ENCODE measurements at places on chromosomes 1 and 21. TPM values are rescaled to one million over a fixed set of nuclear protein-coding genes. Genes with fewer than 3 reads are reported as not detected.

DNA sequence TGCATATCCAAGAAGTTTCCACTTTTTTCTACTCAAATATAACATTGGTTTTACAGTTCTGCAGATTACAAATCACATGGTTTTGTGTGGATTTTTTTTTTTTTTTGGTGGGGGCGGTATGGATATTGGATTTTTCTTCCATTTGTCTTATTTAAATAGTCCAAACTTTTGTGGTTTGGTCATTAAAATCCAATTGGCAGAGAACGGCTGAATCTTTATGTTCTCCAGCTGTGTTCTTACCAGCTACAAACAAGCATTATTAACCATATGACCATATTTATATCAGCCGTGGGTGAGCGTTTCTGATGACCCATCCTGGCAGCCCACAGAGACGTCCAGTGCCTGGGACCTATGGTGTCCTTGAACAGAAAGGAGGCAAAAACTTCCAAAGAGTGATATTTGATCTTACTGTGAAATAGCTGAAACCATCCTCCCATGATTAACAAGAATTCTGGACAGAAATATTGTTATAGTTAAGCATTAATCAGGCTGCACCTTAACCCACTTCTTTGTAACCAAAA lies 200.4 kb downstream of the LYPLAL1 start:
- H3K4me1 ChIP-seq = no peaks in the 10 kb centered on the region
- H3K36me3 ChIP-seq = no peaks in the 10 kb centered on the region
- H3K4me3 ChIP-seq = no peak overlapping the region
- H3K27ac ChIP-seq = no peak overlapping the region

- peaks cover 31% of the 10 kb centered on the region for H3K27me3 ChIP-seq
- no peaks in the 10 kb centered on the region for H3K36me3 ChIP-seq
- peak; percentile 48 for DNase-seq
- peak overlapping the region; percentile 69 for H3K4me3 ChIP-seq
- peaks cover 19% of the 10 kb centered on the region for H3K4me1 ChIP-seq
Measured at GRCh38 chr1:1039145-1039910, 19.4 kb downstream of the AGRN start.

DNA sequence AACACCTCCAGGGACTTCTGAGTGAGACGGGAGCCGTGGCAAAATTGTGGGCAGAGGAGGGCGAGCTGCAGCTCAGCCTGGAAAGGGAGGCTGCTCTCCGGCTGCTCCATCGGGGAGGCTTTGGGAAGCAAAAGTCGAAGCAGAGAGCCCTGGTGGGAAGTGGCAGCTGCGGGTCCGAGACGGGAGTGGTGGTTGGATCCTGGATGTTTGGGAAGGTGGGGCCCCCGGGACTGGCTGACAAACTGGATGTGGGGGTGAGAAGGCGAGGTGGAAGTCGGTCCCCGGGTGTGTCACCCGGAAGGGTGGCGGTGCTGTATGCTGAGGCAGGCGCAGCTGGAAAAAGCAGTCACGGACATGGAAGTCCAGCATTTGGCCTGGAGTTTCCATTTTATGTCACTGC lies 52.1 kb downstream of the KCNAB2 start:
- H3K4me3 ChIP-seq = no peak overlapping the region
- H3K27me3 ChIP-seq = no peaks in the 10 kb centered on the region
- no peak for DNase-seq
- H3K36me3 ChIP-seq = peaks cover 37% of the 10 kb centered on the region
- H3K27ac ChIP-seq = no peak overlapping the region
- H3K4me1 ChIP-seq = no peaks in the 10 kb centered on the region

- no peak overlapping the region for H3K4me3 ChIP-seq
- no peak for DNase-seq
- H3K36me3 ChIP-seq = no peaks in the 10 kb centered on the region
- H3K4me1 ChIP-seq = no peaks in the 10 kb centered on the region
Measured at GRCh38 chr1:43913666-43914360, 19.8 kb upstream of the ARTN start.

DNA sequence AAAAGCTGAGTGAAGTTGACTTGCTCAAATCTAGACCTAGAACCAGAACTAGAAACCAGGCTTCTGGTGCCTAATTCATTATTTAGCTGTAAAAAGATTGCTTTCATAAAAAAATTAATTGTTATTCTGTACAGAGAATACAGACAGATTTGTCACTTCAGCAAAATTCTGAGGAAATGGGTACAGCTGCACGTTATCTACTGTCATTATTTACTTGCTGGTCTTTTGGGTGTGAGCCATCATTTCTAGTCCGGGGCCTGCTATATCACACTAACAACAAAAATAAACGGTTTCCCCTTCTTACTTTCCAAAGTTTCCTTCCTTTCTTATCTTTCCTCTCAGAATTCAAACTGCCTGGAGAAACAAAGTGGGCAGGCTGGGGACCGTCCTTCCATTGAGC lies 68.3 kb downstream of the PTGER3 start:
- H3K4me3 ChIP-seq = no peak overlapping the region
- no peak overlapping the region for H3K27ac ChIP-seq
- no peak for DNase-seq
- peaks cover 2% of the 10 kb centered on the region for H3K27me3 ChIP-seq

DNA sequence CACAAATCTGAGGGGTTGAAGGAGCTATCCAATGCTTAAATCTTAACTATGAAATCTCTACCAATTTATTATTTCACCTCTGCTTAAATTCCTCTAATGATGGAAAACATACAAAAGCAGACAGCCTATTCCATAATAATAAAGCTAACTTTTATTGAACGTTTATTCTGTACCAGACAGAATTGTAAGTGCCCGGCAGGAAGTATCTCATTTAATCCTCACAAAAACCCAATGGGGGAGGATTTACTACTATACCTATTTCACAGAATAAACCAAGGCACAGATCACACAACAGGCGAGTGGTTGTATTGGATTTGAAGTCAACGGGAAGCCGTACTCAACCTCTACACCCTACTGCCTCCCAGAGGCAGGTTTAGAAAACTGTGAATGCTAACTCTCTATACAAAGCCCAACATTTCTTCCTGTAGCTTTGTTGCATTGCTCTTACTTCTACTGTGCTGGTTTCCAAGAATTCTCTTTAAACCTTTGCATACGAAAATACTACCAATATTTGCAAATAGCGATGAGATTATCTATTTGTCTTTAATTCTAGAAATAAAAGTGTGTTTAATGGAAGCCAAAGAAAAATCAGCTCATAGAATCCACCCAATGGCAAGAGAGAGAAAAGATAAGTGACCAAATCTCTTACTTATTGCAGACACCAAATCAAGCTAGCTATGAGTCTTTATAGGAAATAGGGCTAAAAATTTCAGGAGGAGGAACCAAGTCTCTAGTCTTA lies 33.5 kb upstream of the C1orf53 start:
- DNase-seq = peak; percentile 45
- H3K27me3 ChIP-seq = no peaks in the 10 kb centered on the region
- H3K36me3 ChIP-seq = no peaks in the 10 kb centered on the region
- no peaks in the 10 kb centered on the region for H3K4me1 ChIP-seq
- no peak overlapping the region for H3K4me3 ChIP-seq

SPRR2B gene
- total RNA-seq = not detected

GRCh38 chr1:234316937-234317336 lies 56.3 kb upstream of the COA6 start:
- peaks cover 4% of the 10 kb centered on the region for H3K4me1 ChIP-seq
- no peak for DNase-seq
- no peaks in the 10 kb centered on the region for H3K36me3 ChIP-seq
- H3K27me3 ChIP-seq = no peaks in the 10 kb centered on the region
- H3K4me3 ChIP-seq = no peak overlapping the region

GRCh38 chr1:95730986-95731385 lies 497.0 kb downstream of the RWDD3 start:
- no peak overlapping the region for H3K27ac ChIP-seq
- no peak for DNase-seq

DNA sequence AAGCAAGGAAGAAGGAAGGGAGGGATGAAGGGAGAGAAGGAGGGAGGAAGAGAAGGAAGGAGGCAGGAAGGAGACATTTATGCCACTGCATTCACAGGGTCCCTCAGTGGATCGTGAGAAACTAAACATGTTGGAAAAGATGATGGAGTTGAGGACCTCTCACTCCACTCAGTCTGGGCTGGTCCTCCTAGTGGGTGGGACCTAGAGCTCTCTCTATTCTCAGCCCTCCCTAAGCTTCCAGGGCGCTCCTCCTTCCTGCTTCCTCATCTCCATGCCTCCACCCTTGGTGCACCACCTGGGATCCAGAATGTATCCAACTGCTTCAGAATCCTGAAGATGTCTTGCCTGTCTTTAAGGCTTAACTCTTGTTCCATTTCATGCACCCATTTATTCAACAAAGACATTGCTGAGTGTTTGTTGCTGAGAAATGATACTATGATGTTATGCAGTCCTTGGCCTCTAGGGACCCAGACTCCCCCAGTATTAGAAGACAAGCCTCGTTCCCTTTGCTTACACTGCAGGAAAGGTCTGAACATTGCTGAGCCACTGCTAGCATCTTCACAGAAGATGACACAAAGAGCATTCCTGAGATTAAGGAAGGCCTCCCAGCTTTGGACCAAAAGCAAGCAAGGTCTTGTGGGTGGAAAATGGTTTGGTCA lies 88.5 kb downstream of the BEND5 start:
- H3K27me3 ChIP-seq = no peaks in the 10 kb centered on the region
- H3K4me1 ChIP-seq = no peaks in the 10 kb centered on the region
- H3K36me3 ChIP-seq = no peaks in the 10 kb centered on the region
- DNase-seq = no peak

DNA sequence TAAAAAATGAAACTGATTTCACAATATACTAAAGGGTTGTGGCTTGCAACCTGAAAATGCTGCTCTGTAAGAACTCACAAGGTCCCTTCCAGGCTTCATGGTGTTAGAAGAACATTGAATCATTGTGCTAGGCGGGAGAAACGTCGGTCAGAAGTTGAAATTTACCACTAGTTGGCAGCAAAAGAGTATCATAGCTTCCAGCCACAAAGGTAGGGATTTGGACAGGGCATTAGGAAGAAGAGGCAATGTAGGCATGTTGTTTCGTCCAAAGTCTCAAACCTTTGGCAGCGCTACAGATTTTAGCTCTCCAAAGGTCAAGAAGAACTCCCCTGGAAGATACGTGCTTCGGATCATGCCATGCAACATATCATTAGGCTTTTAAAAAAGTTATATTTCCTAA lies 62.5 kb upstream of the ZP4 start:
- no peak overlapping the region for H3K4me3 ChIP-seq
- no peaks in the 10 kb centered on the region for H3K36me3 ChIP-seq
- DNase-seq = no peak

GRCh38 chr1:57908147-57908890 lies 484.5 kb upstream of the DAB1 start:
- no peaks in the 10 kb centered on the region for H3K4me1 ChIP-seq
- no peak for DNase-seq
- no peak overlapping the region for H3K27ac ChIP-seq
- H3K36me3 ChIP-seq = no peaks in the 10 kb centered on the region
- H3K27me3 ChIP-seq = no peaks in the 10 kb centered on the region
- H3K4me3 ChIP-seq = no peak overlapping the region

DNA sequence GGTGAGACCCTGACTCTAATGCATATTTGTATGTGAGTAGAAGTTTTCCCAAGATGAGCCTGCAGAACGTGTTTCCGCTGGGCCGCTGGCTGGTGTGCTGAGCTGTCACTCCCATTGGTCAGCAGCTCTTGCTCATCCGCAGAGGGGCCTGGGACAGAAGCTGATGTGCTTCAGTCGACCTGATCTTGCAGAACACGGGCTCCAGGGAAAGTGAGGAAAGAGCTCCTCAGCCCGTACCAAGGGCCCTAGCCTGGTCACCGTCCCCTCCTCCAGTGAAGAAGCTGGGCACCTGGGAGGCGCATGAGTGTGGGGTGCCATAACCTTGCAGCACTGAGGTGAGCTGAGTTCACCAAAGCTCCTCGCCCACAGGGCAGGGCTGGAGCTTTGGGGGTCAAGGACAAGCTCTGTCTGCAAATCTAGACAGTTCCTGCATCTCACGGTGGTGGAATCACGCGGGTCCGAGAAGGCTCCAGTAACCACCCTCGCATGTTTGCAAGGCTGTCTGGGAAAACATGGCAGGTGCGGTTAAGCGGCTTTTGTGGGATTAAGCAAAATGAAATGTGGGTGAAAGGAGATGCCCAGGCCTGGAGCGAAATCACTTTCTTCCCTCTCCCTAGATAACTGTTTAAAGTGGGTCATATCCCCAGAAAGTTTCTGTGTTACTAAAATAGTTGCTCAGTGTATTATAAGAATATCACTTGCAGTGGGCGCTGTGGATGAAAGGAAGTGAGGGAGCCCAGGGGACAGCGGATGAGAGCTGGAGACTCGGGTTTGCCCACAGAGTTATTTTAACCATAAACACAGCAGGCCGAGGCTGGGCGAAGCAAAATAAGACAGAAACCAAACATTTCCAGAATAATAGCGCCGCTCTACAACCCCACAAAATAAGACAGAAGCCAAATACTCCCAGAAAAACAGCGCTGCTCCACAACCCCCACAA lies 33.1 kb upstream of the LRRC3 start:
- no peak overlapping the region for H3K4me3 ChIP-seq
- H3K27ac ChIP-seq = no peak overlapping the region
- H3K4me1 ChIP-seq = no peaks in the 10 kb centered on the region
- H3K27me3 ChIP-seq = no peaks in the 10 kb centered on the region

- H3K36me3 ChIP-seq = peaks cover 2% of the 10 kb centered on the region
- no peak overlapping the region for H3K4me3 ChIP-seq
- no peak overlapping the region for H3K27ac ChIP-seq
- H3K27me3 ChIP-seq = no peaks in the 10 kb centered on the region
Measured at GRCh38 chr1:87362063-87362833, 33.6 kb downstream of the LMO4 start.

DNA sequence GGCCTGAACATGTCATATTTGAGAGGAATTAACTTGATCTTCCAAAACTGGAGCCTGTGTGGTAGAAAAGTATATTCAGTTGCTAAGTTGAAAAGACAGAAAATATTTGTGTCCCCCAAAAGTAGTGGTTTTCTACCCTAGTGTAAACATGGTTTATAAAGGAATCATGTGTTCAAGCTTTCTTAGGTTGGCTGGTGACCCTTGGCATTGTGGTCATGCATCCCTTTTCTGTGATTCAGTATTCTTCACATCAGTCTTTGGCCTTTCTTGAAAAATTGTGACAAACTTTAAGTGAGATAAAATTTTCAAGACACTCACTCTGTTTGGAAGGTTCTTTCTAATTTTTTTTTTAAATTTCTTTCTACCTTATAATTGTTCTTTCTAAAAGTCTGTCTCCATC lies 193.2 kb downstream of the DHRS3 start:
- H3K4me3 ChIP-seq = no peak overlapping the region
- H3K27ac ChIP-seq = no peak overlapping the region
- H3K4me1 ChIP-seq = peaks cover 2% of the 10 kb centered on the region

SMCP gene
- total RNA-seq = not detected

DNA sequence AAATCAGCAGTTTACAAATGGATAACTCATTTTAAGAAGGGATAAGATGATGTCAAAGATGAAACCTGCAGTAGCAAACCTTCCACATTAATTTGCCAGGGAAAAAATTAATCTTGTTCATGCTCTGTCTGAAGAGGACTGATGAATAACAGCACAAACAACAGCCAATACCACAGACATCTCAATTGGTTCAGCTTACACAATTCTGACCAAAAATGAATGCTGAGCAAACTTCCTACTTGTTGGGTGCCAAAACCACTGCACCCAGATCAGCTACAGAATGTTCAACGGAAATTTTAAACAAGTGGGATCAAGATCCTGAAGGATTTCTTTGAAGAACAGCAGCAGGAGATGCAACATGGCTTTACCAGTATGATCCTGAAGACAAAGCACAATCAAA lies 98.3 kb downstream of the COQ8A start:
- DNase-seq = no peak
- no peak overlapping the region for H3K27ac ChIP-seq
- no peak overlapping the region for H3K4me3 ChIP-seq
- H3K36me3 ChIP-seq = no peaks in the 10 kb centered on the region
